Left colon (tissue), 2 donors: ENCODE measurements at places on chromosomes 2 and 18.

DNA sequence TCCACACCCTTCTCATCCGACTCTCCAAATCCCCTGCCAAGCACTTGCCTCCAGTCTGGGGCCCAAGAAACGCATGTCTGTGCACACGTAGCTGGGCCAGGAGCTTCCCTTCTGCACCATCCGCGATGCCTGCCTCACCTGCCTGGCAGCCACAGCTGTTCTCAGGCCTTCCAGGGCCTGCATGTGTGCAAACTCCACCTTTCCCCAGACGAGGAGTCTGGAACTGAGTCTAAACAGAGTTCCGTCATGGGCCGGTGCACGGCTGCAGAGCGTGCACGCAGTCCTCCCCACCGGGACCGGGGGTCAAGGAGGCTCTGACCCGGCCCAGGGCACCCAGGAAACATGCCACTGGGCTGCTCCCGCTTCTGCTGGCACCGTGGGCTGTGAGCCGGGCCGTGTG is 66.8 kb upstream of the SALL3 start:
- no peak for DNase-seq

GRCh38 chr2:169865492-169865891 is 38.2 kb downstream of the UBR3 start:
- no peak for DNase-seq

- no peak for DNase-seq
These were observed 8.1 kb upstream of the WIPF1 start for GRCh38 chr2:174605687-174606086.

DNA sequence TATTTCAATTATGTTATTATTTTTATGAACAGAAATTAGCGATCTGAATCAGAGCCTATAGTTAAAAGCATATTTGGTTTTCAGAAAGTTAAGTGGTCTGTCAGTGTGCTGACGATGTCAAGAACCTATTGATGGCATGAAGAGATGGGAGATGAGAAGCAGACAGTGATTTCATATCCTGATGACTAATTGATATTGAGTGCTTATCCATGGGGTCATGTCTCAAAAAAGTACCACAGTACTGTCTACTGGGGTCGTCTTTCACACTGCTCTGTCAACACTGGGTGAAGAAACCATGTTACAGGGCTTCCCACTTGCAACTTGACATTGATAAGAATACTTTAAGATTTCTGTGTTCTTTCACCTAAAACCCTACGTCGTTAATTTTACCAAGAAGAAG is 297.1 kb downstream of the AFF3 start:
- DNase-seq: no peak

- no peak for DNase-seq
These were observed 39.7 kb upstream of the IGFBP5 start for GRCh38 chr2:216735086-216735485.

GRCh38 chr18:7953095-7953958 is 386.2 kb downstream of the PTPRM start:
- DNase-seq: no peak

DNA sequence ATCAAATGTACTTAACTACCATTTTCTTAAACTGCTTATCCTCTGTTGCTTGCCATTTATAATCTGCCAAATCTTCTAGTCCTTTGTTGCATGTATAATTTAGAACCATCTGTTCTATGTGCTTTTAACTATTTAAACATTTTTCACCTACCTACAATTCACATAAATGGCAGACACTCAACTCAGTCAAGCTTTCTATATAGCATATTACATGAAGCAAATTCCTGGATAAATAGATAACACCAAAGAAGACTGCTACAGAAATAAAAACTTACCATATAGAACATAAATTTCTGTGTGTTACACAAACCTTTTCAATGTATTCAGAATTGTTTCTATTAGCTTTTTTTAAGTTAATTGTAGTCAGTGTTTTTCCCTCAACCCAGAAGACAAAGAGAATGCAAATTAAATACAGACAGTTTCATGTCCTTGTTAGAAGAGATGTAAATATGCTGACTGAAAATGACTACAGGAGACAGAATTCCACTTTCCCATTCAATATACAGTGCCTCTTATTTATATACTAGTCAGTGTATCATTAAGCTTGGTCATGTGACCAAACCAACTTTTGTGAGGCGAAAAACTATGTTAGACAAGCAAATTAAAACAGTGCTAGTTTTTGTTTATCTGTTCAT is 2.6 kb downstream of the BAZ2B start:
- no peak for DNase-seq

DNA sequence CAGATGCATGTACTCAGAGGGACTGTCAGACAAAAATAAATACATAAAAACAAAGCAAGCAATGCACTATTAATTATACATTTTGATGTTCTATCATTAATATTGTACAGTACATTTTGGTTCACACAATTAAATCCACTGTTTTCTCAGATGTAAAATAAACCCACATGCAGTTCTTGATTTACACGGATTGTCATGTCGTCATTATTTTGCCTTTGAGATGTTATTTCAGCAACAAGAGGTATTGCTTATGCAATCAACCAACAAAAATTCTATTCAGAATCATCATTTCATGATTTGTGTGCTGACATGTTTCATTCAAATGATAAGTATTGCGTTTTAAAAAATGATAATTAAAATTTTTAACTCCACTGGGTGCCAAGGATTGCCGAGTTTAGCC is 79.2 kb downstream of the TSHZ1 start:
- DNase-seq: no peak

DNA sequence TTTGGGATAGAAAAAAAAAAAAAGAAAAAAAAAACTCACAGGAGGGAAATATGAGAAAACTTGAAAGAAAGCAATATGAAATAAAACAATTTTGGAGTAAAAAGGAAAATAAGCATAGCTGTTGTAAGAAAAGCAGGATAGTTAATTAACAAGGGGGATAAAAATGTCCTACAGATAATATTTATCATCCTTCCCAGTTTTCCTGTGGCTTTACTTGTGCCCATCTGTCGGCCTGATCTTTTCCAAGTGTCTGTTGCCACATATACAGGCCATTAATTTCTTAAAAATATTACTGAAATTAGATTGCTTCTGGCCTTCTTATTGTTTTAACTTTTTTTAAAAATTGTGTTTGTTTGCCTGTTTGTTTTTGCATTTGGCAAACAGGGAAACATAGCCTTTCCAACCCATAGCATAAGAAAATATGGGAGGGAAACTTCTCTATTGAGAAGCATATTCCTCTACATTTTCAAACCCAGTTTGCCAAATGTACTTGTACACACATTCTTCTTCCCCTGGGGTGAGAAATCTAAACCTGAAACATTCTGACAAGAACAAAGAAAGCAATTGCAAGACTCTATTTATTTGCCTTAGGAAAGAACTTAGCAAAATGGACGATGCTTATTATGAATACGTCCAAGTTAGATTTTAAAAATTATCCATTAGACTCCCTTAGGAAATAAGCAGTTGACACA is 272.3 kb downstream of the CDH20 start:
- DNase-seq: no peak

DNA sequence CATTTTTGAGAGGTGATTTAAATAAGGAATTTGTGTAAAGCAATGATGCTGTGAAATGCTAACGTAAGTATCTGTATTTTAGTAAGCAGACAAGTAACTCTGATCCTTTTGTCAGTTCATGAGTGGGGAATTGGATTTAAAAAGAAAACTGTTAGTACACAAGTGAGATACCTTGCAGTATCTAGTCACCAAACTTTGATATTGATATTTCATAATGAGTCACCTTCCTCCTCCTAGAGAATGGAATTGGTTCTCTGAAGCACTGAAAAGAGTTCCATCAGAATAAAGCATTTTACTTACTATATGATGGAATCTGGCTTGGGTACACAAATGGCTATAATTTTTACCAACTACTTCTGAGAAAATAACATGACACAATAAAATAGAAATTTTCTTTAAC is 232.2 kb downstream of the ZNF804A start:
- DNase-seq: no peak

- no peak for DNase-seq
These were observed 1273.5 kb upstream of the CRIM1 start for GRCh38 chr2:35082072-35082471.
